ENCODE measurements at places on chromosomes 4 and X. TPM values are rescaled to one million over a fixed set of nuclear protein-coding genes. Genes with fewer than 3 reads are reported as not detected.

DNA sequence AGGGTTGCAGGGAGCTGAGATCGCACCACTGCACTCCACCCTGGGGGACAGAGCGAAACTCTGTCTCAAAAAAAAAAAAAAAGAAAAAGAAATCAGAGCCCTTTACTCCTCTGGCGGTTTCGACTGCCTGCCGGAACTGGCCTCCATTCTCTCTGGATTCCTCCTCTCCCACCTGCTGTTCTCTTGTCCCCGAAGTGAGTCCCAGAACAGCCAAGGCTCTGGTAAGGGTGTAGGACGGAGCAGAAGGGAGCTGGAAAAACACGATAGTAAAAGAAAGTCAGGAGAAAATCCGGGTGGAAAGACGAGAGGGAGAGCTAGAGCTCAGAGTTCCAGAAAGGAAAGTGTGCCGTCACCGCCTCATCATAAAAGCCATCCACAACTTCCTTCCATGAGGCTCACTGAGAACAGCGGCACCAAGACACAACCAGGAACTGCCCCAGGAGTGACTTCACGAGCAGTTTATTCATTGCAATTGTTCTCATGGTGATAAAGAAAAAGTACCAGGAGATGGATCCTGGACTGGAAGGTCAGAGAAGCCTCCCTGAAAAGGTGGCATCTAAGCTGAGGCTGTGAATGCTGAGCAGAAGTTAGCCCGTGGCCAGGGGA is 12.3 kb downstream of the TLR3 start:
- no peaks in the 10 kb centered on the region for H3K27me3 ChIP-seq
- no peak overlapping the region for H3K4me3 ChIP-seq
- no peaks in the 10 kb centered on the region for H3K4me1 ChIP-seq
- DNase-seq: no peak
- no peaks in the 10 kb centered on the region for H3K36me3 ChIP-seq

The PHKA1 gene
- total RNA-seq: 0.22 TPM

DNA sequence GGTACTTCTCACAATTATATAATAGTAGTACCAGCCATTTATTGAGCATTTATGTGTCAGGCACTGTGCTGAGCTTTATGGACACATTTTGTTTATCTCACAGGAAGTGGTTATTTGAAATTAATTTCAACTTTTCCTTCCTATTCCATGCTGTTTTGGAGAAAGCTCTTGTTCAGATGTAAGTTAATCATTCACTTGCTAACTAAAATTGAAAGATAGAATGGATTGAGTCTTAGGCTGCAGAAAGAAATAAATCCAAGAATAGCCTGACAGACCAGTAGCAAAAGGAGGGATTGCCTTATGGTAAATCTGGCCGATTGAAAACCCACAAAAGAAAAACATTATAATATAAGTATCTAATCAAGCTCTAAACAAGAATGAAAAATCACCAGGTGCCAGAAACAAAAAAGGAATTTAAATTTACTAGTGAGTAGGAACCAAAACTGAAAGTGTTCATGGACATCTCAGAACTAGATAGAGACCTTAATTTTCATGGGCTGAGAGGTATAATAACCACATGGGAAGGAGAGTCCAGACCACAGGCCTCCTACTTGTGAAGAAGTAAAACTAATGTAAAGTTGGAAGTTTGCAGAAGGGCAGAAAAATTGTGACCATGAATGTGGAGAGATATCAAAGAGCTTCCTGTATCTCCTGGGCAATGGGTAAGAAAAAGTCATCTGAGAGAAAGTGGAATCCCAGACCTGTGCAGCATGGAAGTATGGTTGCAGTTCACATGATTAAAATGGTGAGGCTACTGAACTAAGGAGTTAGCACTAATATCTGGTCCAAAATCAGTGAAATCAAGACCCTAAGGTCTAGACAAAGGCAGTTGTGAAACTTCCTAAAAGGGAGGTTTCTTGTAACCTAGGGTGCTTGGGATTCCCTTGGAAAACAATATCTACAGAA is 38.0 kb downstream of the RADX start:
- no peak overlapping the region for H3K27ac ChIP-seq
- no peak for DNase-seq
- H3K4me3 ChIP-seq: no peak overlapping the region
- H3K4me1 ChIP-seq: no peaks in the 10 kb centered on the region

The PCDH10 gene
- total RNA-seq: not detected

The MAPK10 gene
- 3.1 TPM for total RNA-seq

GRCh38 chr4:68569466-68570121 is 6.5 kb downstream of the UGT2B17 start:
- H3K4me1 ChIP-seq: no peaks in the 10 kb centered on the region
- no peaks in the 10 kb centered on the region for H3K36me3 ChIP-seq
- H3K27ac ChIP-seq: no peak overlapping the region
- H3K4me3 ChIP-seq: no peak overlapping the region
